A549 treated with ZK216348 at 1 μM for 4 hours (cell line): ENCODE measurements at places on chromosomes 7 and 10. TPM values are rescaled to one million over a fixed set of nuclear protein-coding genes. Genes with fewer than 3 reads are reported as not detected.

Gene SUFU
- total RNA-seq: 4.9 to 8.2 TPM (median 7.2 TPM) in 5 replicates

Gene TRAPPC14
- 8.3 to 14.8 TPM (median 12.9 TPM) in 5 replicates for total RNA-seq

Gene NRBF2
- total RNA-seq: 17.4 to 28.0 TPM (median 19.0 TPM) in 5 replicates

Gene GHRHR
- not detected in 5 replicates for total RNA-seq

Gene IQUB
- 0.06 to 0.10 TPM in 2 of 5 replicates, not detected in the others for total RNA-seq

Gene PRKCQ
- 3.9 to 4.8 TPM (median 4.3 TPM) in 5 replicates for total RNA-seq

Gene MEIG1
- total RNA-seq: 1.00 to 1.4 TPM (median 1.2 TPM) in 3 of 5 replicates, not detected in the others
